ENCODE measurements at places on chromosomes 11 and 22. TPM values are rescaled to one million over a fixed set of nuclear protein-coding genes. Genes with fewer than 3 reads are reported as not detected.

The P4HA3 gene
- total RNA-seq = 51.0 TPM

The KRTAP5-7 gene
- total RNA-seq = not detected

The PRR33 gene
- not detected for total RNA-seq

The TECTA gene
- total RNA-seq = 0.13 TPM

The CCDC88B gene
- total RNA-seq = 12.9 TPM

The RTN4R gene
- 10.1 TPM for total RNA-seq

The YWHAH gene
- total RNA-seq = 137 TPM

The CTSF gene
- 33.8 TPM for total RNA-seq

The NLRP14 gene
- total RNA-seq = not detected

The CABP4 gene
- not detected for total RNA-seq

The ANO5 gene
- total RNA-seq = 2.0 TPM

The BATF2 gene
- total RNA-seq = 0.86 TPM

The UCP3 gene
- total RNA-seq = 1.7 TPM

The NRGN gene
- 11.1 TPM for total RNA-seq

The E2F8 gene
- 6.9 TPM for total RNA-seq

The OR8D1 gene
- not detected for total RNA-seq

The DEUP1 gene
- total RNA-seq = not detected

The NDUFS8 gene
- 408 TPM for total RNA-seq

The MS4A14 gene
- not detected for total RNA-seq

The ANO9 gene
- total RNA-seq = 0.96 TPM

The OR6M1 gene
- total RNA-seq = not detected

The MEI1 gene
- total RNA-seq = not detected

The TRAPPC4 gene
- total RNA-seq = 65.7 TPM

The ALKBH3 gene
- total RNA-seq = 28.3 TPM

The OR8G1 gene
- total RNA-seq = not detected

The MYO7A gene
- 1.4 TPM for total RNA-seq

The CDC42EP2 gene
- 13.8 TPM for total RNA-seq

The GTSE1 gene
- total RNA-seq = 29.9 TPM

The TP53I11 gene
- total RNA-seq = 43.6 TPM

The CCDC116 gene
- total RNA-seq = 0.08 TPM

The FXYD2 gene
- 16.9 TPM for total RNA-seq

The OR52N4 gene
- total RNA-seq = not detected

The UPK3A gene
- not detected for total RNA-seq

The C11orf65 gene
- total RNA-seq = 0.13 TPM

The MUC5AC gene
- 3.8 TPM for total RNA-seq

The GAB4 gene
- total RNA-seq = not detected

The OR52A1 gene
- not detected for total RNA-seq

The ROBO3 gene
- total RNA-seq = 2.7 TPM

The SYT8 gene
- total RNA-seq = not detected

The LRP4 gene
- 8.3 TPM for total RNA-seq

The LSP1 gene
- 1.2 TPM for total RNA-seq

The PHF21B gene
- 0.89 TPM for total RNA-seq

Data from A549 treated with CpdA at 1 μM for 4 hours (cell line).